Skin of body (tissue), 3 donors: ENCODE measurements at places on chromosomes 4 and X. TPM values are rescaled to one million over a fixed set of nuclear protein-coding genes. Genes with fewer than 3 reads are reported as not detected.
A peak's percentile ranks its signal among the peaks of the same experiment; 100 is the strongest.

DNA sequence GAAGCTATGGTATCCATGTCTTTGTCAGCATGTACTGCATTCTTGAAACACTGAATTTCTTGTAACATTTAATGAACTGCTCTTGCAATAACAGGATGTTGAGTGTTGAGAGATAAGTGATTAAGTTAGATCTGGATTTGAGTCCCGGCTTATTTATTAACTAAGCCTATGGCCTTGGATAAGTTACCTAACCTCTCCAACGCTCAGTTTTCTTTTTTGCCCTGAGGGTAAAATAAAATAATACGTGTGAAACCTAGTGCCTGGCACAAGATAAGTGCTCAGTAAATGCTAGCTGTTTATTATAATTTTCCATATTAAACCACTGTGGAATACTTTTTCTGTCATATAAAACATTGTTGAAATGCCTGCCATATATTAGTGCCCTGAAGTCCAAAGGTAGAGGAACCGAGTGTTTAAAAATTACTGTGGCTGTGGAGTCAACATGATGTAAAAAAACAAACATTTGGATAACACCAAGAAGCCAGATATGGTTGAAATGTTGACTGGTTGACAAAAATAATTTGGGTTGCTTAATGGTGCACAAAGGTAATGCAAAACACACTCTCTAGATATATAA is 58.6 kb upstream of the ALB start:
- no peak for DNase-seq

DNA sequence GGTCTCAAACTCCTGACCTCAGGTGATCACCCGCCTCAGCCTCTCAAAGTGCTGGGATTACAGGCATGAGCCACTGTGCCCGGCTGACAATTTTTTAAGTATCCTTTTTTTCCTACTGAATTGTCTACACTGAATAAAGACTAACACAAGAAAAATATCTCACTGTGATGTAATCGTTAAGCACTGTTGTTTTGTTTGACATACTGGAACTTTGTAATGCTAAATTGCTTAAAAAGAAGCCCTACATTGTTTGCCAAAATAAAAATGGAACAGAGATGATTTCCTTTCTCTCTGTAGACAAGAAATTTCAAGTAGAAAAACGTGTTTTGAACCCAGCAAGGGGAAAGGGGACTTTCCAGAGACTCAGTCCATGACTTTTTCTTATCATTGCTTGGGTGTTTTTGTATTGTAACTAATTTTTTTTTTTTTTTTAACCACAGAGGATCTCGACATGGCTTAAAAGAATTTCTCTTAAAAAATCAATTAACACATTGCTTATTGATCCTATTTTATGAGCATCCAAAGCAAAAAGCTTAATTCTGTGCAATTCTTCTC is 74.9 kb downstream of the TMEM156 start:
- DNase-seq = peak; percentile 23

GRCh38 chr4:154329939-154330338 is 161.7 kb downstream of the DCHS2 start:
- DNase-seq = peak; percentile 94

ADGRL3 gene
- 55.9 TPM for total RNA-seq

DNA sequence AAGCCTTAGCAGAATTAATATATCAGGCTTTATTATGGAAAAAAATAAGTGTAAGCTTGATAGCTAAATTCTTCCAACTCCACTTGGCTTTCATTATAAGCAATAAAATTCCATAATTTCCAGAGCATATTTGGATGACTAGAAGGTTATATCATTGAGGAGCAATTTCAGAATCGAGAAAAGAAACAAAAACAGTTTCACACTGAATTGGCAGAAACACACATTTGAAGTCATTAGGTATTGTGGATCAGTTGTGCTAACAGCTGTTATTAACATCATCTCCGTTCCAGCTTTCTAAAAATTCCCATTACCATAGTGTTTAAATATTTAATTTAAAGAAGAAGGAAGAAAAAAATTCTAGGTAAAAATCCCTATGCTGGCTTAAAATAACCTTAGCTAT is 92.6 kb downstream of the ANTXR2 start:
- DNase-seq = peak; percentile 78

MANBA gene
- 25.9 TPM for total RNA-seq

GRID2 gene
- 1.4 TPM for total RNA-seq

P2RY4 gene
- 0.69 TPM for total RNA-seq

RIBC1 gene
- 0.49 TPM for total RNA-seq

BEX5 gene
- 1.9 TPM for total RNA-seq

- DNase-seq = no peak
Observed at GRCh38 chr4:103402198-103402597, 204.1 kb upstream of the CENPE start.

ADGRA3 gene
- total RNA-seq = 54.9 TPM

GRCh38 chr4:133124746-133125145 is 24.3 kb upstream of the PCDH10 start:
- no peak for DNase-seq

DNA sequence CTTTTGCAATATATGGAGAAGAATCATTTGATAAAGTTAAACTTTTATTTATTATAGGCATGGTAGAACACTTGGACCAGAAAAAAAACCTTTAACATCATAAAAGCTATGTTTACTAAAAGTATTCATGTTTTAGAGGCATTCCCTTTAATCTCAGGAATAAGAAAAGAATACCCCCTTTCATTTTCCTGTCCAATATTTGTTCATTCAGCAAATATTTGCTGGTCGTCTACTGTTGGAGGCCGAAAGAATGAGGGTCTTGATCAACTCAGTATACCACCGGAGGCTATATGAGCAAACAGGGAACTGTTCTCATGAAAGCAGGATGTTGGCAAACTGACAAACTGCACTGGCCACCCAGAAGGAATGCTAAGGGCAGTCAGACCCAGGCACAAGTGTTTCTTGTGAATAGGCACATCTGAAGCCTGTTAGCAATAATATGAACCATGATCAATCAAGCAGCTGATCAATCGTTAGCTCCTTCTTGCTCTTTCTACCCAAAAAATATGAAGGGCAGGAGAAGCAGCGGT is 480.8 kb upstream of the FAT1 start:
- no peak for DNase-seq

DNA sequence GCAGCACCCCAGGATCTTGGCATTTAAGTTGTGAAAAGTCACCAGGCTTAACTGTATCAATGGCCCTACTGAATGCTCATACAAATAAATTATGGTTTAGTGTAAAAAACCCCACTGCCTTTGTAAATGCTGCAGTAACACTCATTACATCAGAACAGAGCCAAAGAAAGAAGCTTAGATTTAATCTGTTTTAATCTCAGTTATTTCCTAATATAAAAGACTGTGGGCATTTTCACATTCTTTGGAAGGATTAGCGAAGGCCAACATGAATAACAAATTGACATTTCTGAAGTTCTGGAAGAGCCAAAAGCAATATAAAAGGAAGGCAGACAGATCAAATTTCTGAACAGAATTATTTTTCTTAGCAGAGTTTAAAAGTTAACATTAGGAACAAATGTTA is 140.0 kb upstream of the HCCS start:
- DNase-seq = no peak

GRCh38 chr4:8744083-8744805 is 127.4 kb downstream of the HMX1 start:
- no peak for DNase-seq

- DNase-seq = no peak
Observed at GRCh38 chr4:121321466-121321865, 59.4 kb downstream of the QRFPR start.

GRCh38 chr4:189071241-189071640 is 869.4 kb upstream of the FRG1 start:
- DNase-seq = no peak

DNA sequence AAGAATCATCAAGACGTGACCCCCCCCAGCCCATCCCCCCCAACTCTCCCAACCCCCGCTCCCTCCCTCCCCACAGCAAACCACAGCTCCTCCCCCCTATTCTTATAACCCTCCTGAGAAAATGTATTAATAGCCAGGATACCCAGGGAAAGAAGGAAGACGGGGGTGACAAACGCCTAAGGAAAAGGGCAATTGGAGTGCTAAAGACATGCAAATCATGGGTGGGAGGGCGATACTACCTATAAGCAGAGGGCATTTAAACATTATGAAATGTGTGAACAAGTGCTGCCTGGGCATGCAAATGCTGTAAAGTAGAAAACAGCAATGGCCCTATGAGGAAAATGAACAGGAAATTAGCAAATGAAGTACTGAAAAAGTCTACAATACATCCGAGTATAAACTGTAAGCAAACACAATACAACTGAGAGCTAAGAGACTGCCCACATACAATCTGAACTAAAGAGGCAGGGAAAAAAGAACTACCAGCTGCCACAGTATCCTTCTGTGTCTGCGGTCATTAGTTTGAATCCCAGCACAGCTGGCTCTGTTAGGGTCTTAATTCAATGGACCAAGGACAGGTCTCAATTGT is 2.4 kb downstream of the CXXC4 start:
- peak; percentile 8 for DNase-seq

PABPC1L2A gene
- not detected for total RNA-seq

IBSP gene
- 0.30 TPM for total RNA-seq

SPANXN3 gene
- not detected for total RNA-seq

DNA sequence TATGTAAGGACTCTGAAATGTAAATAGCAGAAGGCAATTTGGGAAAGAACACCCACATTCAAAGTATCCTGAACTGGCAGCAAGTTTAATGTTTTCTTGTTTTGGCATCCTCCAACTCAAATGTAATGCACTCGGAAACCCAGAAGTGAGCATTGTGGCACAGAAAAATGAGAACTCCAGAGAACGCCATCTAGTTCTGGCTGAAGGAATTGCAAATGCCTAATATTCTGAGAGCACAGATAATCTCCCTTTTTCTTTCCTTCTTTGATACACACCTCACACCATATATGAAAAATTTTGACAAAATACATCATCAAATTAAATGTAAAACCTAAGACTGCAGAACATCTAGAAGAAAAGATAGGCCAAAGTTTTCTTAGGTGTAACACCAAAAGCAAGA is 52.1 kb downstream of the PWWP3B start:
- no peak for DNase-seq

LGI2 gene
- total RNA-seq = 0.69 TPM

DNA sequence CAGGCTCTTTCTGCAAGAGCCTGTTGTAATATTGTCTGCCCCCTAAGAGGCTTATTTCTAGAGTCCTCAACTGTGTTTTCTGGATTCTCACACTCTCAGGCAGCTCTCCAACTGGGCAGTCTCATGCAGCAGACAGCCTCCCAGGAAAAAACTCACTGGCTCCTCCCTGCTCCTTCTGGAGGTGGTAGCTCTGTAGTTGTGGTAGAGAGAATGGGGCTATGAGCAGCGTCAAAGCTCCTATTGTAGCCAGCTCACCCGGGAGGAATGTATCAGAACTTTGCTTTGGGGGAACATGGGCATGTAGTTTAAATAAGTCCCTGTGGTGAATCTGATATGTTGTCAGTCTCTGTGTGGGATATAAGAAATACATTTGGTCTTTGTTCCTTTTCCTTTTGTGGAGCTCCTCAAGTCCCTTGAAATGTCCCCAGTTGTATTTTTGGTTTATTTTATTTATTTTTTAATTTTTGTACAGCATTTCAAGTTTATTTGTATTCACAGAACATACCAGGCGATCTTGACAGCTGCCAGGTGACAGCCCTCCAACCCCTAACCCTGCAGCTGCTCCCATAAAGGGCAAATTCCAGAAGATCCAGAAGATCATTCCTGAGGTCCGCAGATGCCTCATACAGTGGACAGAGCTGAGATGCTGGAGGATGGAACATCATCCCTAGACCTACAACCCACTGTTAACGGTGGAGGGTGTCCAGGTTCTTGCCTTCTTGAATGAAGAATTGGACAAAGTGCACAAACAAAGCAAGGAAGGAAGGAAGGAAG is 45.7 kb downstream of the TRIM61 start:
- DNase-seq = no peak

CXorf49 gene
- total RNA-seq = not detected

GRCh38 chr4:118883861-118884260 is 4.8 kb upstream of the SYNPO2 start:
- DNase-seq = no peak

GRCh38 chr4:2852481-2852921 is 8.9 kb downstream of the ADD1 start:
- no peak for DNase-seq

DNA sequence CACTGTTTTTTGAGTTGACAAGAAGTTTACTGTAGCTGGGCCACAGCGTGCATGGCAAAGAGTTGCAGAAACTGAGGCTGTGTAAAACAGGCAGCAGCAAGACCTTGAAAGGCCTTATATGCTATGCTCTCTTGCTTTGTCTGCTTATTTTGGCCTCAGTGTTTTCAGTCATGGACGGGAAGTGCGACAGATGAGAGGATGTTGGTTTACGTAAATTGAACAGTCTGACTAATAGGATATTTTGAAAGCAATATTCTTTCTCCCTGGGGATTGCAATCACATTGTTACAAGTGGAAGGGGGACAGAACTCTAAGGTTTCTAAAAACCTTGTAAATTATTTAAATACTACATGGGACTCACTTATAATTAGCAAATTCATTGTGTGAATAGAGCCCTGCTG is 32.2 kb upstream of the MAGEA10 start:
- no peak for DNase-seq

DNA sequence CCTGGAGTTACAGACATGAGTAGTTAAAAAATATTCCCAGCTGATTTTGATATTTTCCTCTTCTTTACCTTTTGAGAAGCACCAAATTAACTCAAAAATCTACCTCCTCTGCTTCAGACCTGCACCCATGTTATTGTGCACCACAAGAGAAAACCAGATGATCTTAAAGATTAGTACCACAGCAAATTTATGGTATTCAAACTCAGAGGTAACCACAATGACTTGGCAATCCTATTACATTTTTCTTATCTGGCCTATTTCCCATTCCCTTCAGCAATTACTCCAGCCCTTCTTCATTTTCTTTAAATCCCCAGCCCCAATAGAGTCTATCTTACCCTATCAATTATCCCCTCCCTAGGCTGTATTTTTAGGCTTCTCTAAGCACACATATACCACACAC is 535.1 kb downstream of the FAT4 start:
- DNase-seq = no peak

GRCh38 chrX:23118890-23119527 is 119.2 kb downstream of the DDX53 start:
- DNase-seq = no peak

SFRP2 gene
- total RNA-seq = 94.7 TPM

GRCh38 chrX:2159861-2160260 is 340.9 kb downstream of the DHRSX start:
- no peak for DNase-seq

DNA sequence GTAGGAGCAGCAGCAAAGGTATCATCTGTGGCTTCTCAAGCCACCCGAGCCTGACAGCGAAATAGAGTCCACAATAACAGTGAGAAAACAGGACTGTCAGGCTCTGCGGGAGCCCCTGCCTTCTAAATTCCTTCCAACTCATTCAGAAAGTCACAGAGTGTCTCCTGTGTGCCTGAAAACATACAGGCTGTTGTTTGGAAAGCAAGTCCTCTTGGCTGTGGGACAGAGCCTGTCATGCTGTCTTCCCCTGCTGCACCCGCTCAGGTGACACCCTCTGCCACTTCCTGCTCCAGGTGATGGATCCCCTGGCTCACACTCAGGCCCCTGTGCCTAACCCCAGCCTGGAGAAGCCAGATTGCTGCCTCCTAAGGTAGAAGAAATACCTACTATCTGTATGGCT is 152.3 kb downstream of the RAB28 start:
- no peak for DNase-seq
